ENCODE measurements at places on chromosomes 2 and 18. TPM values are rescaled to one million over a fixed set of nuclear protein-coding genes. Genes with fewer than 3 reads are reported as not detected.

DNA sequence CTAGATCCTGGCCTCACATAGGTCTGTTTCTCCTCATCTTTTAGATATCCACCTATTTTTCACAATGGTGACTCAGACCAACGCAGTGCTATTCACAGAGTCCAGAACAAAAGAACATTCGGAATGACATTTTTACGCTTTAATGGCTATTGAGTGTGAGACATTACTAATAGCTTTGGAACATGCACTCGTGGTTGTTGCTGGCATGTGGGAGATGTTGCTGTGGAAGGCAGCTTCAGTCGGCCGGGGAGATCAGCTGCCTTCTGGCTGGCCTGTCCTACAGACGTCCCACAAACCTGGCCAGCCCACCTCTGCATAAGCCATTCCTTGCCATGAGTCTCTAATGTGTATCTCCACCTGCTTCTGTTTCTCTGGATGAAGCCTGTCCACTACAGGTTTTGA is 3.4 kb downstream of the MBP start:
- no peak for DNase-seq

DNA sequence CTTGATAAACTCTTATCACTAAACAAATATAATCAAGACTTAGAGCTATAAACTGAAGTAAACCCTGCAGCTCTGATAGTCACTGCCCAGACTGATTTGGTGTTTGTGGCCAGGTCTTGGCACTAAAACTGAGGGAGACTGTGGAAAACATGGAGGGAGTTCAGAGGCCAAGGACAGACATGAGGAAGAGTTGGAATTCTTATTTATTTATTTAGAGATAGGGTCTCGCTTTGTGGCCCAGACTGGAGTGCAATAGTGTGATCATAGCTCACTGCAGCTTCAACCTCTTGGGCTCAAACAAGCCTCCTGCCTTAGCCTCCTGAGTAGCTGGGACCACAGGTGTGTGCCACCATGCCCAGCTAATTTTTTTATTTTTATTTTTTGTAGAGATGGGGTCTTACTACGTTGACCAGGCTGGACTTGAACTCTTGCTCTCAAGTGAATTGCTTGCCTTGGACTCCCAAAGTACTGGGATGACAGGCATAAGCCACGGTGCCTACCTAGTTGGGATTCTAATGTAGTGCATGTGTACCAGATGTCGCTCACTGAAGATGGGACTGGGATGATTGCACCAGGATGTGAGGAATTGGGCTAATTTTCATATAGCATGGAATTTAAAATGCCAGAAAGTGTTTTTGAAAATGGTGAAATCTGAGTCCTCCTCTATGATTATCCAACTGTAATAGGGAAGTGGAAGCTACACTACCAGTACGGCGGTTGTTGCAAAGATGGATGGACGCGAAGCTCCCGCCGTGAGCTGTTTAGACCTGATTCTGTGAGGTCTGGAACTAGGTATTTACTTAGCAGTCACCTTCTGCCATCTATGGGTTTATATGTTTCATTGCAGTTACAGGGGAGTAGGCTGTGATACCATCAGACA is 52.7 kb upstream of the CTLA4 start:
- peak; percentile 78 for DNase-seq

- no peak for DNase-seq
Observed at GRCh38 chr2:48699348-48699930, 56.1 kb downstream of the LHCGR start.

DNA sequence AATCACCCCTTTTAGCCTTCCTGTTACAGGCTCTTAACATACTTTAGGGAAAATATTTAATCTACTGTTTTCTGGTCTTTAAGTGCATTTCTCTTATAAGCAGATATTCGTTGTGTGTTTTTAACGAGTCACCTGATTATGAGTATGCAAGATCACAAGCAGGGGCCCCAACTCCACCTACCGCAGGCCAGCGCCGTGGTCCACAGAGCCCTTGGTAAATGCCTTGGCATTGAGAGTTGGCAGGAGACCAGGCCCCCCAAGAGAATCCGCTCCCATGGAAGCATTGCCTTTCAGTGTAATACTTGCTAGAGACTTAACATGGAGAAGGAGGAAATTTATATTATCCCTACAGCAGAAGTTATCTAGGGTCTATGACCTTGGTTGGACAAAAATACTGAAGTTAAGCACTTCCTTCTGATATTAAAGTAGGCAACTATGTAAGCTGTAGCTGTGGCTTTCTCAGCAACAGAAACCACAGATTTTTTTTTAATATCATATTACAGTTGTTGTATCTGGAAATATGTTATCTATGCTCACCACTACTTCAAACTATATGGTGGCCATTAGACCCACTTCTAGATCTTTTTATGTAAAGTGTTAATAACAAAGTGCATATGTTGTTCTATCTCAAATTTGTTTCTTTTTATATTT is 241.8 kb upstream of the MGAT5 start:
- no peak for DNase-seq

Gene ARHGAP28
- not detected for polyA plus RNA-seq
